ENCODE measurements at places on chromosomes 1 and 21.

GRCh38 chr1:74767490-74767889 is 34.5 kb downstream of the TYW3 start:
- DNase-seq, result no peak

DNA sequence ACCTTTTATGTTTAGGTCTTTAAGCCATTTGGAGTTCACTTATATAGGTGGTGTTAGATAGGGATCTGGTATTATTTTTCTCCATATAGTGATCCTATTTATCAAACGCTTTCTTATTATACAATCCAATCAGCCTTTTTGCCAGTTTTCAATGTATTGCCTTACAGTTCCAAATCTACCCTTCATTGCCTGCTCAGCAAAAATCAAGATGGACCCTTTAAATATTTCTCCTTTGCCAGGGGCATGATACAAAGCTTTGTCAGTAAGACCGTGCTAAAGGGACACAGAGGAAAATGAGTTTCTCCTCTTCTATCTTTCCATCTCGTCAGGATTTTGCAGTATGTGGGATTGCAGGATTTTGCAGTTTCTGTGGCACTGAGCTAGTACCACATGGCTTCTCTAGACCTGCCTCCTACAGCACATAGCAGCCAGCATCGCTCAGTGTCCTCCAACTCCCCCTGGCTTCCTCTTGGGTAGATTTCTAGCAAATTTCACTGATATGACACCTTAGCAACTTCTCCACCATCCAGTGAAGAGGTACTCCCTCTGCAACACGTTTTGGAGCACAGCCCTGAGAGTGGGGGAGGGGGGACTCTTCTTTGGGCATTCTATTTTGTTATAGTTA is 22.5 kb upstream of the CAP1 start:
- no peak for DNase-seq

GRCh38 chr1:70874818-70875217 is 172.8 kb downstream of the PTGER3 start:
- DNase-seq, result no peak

DNA sequence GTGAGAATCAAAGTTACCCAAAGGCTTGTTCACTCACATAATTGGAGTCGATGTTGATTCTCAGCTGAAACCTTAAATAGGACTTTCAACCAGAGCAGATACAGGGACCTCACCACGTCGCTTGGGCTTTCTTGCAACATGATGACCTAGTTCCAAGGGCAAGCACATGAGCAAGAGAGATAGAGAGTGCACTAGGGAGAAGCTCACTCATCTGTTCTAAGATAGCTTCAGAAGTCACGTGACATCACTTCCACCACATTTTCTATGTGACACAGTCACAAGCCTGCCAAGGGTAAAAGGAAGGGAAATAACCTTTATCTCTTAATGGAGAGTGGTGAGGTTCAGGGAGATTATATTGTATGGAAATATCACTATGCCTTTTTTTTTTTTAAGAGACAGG is 470.1 kb upstream of the PLXNA2 start:
- no peak for DNase-seq

DNA sequence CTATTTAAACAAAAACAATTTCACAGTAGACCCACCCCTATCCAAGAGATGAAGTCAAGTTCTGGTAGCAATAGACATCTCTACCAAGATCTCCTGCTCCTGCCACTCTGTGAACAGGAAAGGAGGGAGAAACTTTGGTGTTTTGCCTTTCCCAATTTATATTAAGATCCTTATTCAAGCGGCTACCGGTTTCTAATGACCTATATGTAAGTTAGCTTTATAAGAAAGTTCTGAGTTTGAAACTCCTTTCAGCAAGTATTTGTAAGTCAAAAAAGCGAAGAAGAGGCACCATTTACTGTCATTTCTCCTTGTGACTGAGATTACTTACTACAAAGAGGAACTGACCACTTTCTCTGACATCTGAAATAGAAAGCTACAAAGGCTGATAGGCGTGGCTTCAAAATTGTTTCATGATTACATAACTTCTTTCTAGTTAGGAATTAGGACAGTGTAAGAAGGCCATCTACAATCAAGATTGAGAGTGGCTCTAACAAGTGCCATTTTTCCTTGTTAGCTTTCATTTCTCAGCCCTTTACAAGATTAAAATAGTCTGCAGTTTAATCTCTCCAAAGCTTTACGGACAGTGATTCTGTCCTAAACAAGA is at the start of gene MNDA:
Gene MNDA, plus strand, starts transcription at position 448 of the 604 bp plus-strand sequence. CDS start 10,803 bp downstream, outside the sequence.
- no peak for DNase-seq

GRCh38 chr1:71228742-71229365 is 148.0 kb upstream of the ZRANB2 start:
- DNase-seq, result no peak

GRCh38 chr1:226547754-226548191 is 791 bp upstream of the STUM start:
- peak; percentile 89 for DNase-seq

DNA sequence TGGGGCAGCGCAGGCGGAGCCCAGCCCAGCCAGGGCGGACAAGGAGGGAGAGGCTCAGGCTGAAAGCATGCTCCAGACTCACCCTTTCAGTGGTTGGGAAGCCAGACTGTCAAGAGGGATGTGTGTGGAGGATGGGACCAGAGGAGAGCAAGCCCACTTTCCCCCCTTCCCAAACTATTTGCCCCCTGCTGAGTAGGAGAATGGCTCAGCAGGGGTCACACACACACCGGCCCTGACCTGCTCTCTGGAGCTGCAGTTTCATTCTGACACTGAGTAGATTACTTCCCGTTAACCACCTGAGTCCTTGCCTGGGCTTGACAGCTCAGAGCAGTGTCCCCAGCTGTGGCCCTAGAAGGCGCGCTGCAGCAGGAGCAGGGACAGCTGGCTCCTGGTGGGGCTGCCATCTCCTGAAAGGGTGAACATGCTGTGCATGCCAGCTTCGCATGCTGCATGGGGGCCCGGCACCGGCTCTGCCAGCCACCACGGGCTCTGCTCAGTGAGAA is 51.6 kb upstream of the CNTN2 start:
- no peak for DNase-seq

DNA sequence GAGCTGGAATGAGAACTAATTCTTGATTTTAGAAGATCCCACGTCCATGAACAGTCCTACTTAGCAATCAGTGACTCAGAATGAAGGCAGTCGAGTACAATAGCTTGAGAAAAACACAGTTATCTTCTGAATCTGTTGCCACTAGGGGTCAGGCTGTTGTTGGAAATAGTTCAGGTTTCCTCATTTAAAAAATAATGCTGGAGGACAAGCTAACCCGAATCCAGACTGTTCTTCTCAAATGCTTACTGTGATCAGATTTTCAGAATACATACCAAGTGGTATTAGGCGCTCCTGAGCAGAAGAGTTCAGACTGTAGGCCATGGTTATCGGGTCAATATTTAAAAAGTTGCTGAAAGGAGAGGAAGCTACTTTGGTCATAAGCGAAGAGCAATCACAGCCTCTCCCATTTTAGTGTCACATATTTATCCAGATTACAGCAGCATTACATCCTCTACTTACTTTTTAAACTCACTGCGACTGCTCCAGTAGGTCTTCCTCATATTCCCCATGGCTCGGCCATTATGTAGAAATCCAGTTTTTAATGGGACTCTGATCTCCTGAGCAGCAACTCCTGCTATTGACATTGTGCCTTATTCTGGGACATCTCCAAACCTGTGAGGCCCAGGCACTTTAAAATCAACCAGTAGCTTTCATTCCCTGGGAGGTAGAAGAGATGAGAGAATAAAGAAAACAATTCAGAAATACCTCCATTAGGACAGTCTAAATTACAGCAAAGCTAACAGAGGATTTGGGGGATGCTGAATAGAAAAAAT is 10.9 kb downstream of the ERRFI1 start:
- DNase-seq, result peak; percentile 90

GRCh38 chr1:43435146-43436145 is 18.3 kb downstream of the HYI start:
- DNase-seq, result peak; percentile 38

DNA sequence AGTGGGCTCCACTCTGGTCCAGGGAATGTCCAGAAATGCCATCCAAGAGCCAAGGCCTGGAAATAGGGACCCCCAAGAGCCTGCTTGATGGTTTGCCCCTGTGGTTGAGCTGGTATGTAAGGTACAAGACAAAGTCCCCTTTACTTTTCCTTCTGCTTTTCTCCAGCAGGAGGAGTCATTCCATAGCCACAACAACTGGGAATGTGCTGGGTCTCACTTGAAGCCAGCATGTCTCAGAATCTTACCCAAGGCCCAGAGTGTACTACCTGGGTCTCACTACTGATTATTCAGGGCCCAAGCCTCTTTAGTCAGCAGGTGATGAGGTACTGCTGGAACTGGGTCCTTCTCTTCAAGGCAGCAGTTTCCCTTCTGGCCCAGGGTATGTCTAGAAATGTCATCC is 62.1 kb upstream of the CD55 start:
- DNase-seq, result peak; percentile 10

DNA sequence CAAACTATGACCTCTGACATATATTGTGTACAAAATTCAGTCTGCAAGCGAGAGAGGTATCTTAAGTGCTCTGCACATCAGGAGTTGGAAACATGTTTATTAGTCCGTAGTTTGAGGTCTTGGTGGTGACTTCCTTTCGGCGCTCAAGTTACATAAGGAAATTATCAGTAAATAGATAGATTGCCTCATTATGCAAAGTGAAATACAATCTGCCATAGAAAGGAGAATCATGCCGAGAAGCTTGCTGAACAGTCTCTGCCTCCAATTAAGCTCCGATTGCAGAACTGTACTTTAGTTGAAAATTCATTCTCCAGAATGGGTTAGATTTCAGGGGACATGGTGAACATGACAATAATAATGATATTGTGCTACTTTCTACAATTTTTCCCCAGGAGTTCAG is 271.8 kb downstream of the BRINP2 start:
- DNase-seq, result no peak

DNA sequence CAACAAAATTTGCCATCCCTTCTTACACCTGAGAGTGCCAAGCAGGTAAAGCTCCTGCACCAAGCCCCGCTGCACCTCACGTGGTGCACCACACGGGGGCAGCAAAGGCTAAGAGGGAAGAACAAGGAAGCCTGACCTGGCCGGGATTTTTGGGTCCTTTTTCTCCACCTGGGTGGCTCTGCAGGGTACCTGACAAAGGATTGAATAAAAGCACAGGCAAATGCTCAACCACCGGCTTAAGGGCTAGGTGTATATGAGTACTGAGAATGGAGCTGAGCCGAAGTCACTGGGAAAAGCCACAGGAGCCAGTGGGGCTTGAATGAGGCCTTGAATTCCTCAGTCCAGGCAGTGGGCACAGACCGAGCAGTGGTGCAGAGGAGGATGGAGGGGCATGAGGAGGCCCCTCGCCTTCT is 36.4 kb downstream of the ZNF697 start:
- peak; percentile 39 for DNase-seq

DNA sequence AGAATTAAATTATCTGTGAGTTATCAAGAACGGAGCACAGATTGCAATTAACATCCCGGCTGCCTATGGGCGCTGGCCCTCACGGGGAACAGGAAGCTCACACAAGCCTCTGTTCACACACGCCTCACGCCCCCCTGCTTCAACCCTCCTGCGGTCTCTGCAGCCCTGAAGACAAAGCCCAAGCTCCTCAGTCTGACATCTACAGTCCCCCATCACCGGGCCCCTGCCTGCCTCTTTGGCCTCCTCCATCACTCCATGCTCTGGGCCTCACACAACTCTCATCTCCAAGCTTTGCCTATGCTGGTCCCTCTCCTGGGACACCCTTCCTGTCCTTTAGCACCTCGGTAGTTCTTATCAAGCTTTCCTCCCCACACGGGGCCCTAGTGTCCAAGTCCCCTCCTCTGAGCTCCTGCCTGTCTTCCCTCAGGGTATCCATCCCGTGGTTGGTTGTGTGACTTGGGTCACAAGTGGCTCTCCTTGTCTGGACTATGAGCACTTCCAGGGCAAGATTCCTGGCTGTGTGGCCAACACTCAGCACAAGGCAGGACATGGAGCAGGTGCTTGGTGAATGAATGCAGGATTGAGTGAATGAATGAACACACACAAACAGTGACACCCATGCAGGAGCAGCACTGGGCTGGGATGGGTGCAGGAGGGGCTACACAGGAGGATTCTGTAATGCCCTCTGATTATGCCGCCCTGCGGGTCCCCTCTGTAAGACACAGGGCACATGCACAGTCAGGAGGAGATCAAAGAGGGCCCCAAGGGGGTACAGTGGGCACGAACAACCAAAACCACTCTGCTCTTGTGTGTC is 116.1 kb downstream of the DMRTB1 start:
- DNase-seq, result no peak

DNA sequence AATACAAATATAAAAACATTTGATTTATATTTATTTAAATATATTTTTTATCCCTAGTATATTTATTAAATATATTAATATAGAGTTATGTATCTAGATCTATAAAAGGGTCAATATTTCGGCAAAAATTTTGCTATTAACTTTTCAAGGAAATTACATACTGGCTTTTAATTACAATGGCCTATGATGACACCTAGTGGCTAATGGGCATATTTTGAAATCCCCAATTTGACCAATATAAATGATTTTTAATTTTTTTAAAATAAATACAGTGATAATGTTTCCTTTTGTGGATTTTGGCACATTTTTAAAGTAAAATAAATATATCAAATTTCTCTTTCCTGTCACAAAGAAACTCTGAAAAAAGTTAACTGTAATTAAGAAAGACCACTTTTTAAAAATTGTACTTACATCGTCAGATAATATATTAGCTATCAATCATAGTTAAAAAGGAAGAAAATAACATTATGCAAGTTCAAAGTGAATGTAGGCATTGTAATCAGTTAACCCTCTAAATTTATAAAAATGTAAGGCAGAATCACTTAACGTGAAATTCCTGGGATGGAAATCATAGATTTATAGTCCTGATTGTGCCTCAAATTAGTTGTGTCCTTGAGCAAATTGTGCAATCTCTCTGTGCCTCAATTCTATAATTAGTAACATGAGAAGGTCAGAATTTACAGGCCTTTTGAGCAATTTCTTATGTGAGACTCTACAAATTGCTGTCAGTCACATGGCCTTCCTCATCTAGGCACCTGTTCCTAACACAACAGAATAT is 25.6 kb upstream of the RGS13 start:
- peak; percentile 23 for DNase-seq

- DNase-seq, result no peak
Observed at GRCh38 chr1:181081395-181081794, 7.1 kb upstream of the IER5 start.

DNA sequence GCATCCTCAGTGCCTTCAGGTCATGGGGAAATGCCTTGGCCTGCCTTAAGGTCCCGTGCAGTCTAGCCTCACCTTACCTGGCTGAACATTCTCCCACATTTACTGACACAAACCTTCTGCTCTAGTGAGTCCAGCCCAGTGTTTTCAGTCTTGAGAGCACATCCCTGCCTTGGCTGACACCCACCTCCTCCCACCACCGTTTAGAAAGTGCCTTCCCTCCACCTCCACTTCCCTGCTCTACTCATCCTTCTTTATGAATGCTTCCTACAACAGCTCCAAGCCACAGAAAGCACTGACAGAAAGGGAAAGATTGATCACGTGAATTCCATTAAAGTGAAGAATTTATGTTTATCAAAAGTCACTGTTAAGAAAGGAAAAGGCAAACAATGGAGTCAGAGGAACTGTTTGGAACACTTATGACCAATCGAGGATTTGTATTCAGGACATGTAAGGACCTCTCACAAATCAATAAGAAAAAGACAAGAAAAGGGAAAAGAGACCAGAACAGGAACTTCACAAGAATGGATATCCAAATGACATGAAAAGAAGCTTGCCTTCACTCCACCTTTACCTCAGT is 59.8 kb downstream of the DDR2 start:
- no peak for DNase-seq
